ENCODE measurements at places on chromosomes 1 and 21.

GRCh38 chr1:238257018-238257621 is 366.4 kb upstream of the ZP4 start:
- DNase-seq = no peak

DNA sequence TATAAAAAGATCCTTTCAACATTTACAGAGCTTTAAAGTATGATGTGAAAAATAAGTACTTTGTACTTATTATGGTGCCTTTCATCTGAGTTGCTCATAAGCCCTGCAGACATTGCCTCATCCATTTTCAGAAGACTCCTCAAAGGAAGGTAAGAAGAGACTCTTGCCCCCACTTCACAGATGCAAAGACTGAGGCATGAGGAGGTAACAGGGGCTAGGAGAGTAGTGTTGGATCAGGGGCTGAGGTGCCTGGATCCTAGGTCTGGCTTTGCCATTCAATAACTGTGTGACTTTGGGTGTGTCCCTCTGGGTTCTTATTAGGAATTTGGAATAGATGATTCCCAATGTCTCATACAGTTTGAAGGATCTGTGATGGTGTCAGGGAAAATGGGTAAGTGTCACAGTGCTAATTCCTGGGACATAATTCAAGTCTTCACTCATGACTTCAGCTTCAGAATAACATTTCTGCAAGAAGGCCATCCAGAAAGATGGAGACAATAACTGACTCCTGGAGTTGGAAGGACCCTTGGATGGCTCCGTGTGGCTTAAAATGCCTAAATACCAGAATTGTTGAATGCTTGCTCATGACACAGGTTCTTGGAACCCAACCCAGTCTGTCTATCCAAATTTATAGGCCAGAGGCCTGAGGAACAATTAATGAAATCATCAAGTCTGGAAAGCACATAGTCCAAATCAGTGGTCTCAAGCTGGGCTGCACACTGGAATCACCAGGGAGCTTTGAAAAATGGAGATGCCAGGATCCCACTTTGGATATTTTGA is 93.1 kb upstream of the RUNX1 start:
- no peak for DNase-seq

DNA sequence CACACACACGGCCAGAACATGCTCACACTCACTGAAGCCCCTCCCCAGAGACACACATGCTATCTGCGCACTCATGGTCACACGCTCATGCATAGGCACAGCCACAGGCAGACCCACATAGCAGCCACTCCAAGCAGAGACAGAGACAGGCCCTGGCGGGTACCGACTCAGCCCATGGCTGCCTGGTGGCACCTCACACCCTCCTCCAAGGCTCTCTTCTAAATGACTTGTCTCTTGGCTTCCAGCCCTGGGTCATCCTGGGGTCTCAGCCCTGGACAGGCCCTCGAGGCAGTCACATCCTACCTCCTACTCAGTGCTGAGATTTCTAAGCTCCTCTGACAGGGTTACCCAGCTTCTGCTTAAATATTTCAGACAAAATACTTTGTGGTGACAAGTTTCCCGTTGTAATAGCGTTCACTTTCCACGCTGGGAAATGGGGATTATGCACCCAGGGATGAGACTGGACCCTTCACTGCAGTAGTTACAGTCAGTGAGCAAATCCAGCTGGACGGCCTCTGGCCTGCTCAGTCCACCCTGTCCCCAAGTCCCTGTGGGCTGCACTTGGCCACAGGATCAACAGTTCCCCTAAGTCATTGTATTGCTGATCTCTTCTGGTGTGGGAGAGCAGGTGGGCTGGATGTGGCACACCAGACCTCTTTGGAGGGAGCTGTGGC is 2.9 kb upstream of the NFASC start:
- DNase-seq = no peak

GRCh38 chr21:43953021-43953420 is 59.1 kb upstream of the TRAPPC10 start:
- DNase-seq = no peak

GRCh38 chr1:206757524-206758266 is 12.9 kb upstream of the IL19 start:
- DNase-seq = no peak

All from stimulated activated CD4-positive, alpha-beta T cell treated with anti-CD3 and anti-CD28 coated beads, Interleukin-4, amount 100 ng/mL, for 4 hours (primary cell).